Osteoblast (primary cell): ENCODE measurements at places on chromosomes 7 and 10. TPM values are rescaled to one million over a fixed set of nuclear protein-coding genes. Genes with fewer than 3 reads are reported as not detected.

DNA sequence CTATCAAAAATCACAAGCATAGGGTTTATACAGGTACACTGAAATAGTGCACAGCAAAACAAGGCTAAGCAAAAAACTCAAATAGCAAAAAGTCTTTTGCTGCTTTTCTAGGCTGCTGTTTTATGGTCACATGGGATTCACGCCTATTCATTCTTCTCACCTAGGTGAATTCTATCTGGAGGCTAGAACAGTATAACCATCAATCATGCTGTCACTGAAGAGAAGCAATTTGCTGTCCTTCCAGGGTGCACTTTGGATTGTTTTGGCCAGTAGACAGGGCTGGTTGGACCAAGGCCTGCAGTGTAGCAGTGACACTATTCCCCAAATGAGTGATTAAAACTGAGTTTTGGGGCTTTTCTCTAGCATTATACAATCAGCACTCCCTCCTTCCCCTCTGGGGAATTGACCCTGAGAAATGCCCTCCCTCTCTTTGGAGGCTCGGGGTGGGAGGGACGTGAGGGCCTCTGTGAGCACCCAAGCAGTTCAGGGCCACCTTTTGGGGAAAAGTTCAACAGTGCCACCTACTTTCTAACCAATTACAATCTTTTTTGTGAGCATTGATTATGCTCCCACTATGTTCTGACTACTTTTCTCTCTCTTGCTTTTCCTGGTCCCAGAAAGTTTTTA is 16.2 kb upstream of the SND1 start:
- no peaks in the 10 kb centered on the region for H3K36me3 ChIP-seq
- H3K4me1 ChIP-seq, result peaks cover 20% of the 10 kb centered on the region
- H3K27me3 ChIP-seq, result no peaks in the 10 kb centered on the region
- no peak overlapping the region for H3K27ac ChIP-seq
- no peak for DNase-seq

Gene SPDYE8
- not detected in 2 replicates for total RNA-seq

Gene MOGAT3
- not detected in 2 replicates for total RNA-seq

Gene C7orf33
- not detected in 2 replicates for total RNA-seq

Gene DOCK4
- total RNA-seq, result 31.5 and 31.8 TPM in 2 replicates

Gene LAMB1
- total RNA-seq, result 410 and 488 TPM in 2 replicates

- no peak overlapping the region for H3K27ac ChIP-seq
- H3K4me3 ChIP-seq, result peak overlapping the region; percentile 84
- DNase-seq, result no peak
- no peaks in the 10 kb centered on the region for H3K36me3 ChIP-seq
These were observed 675 bp upstream of the FRAT2 start for GRCh38 chr10:97335188-97335619.

GRCh38 chr10:21423338-21423737 is 102.1 kb downstream of the SKIDA1 start:
- no peaks in the 10 kb centered on the region for H3K36me3 ChIP-seq
- H3K27ac ChIP-seq, result no peak overlapping the region
- no peaks in the 10 kb centered on the region for H3K27me3 ChIP-seq

Gene TRPV5
- not detected in 2 replicates for total RNA-seq

GRCh38 chr7:100467638-100468373 is 3.7 kb upstream of the SPACDR start:
- peak; percentile 49 for DNase-seq
- no peaks in the 10 kb centered on the region for H3K27me3 ChIP-seq
- no peak overlapping the region for H3K27ac ChIP-seq
- no peak overlapping the region for H3K4me3 ChIP-seq
- H3K4me1 ChIP-seq, result peaks cover 2% of the 10 kb centered on the region
- H3K36me3 ChIP-seq, result peaks cover 5% of the 10 kb centered on the region

Gene TM9SF3
- total RNA-seq, result 118 and 124 TPM in 2 replicates

Gene SAMD9
- 29.3 and 30.4 TPM in 2 replicates for total RNA-seq

GRCh38 chr10:100688201-100688600 is 57.2 kb upstream of the PAX2 start:
- DNase-seq, result no peak
- H3K27me3 ChIP-seq, result peaks cover 64% of the 10 kb centered on the region
- H3K4me3 ChIP-seq, result no peak overlapping the region
- H3K36me3 ChIP-seq, result no peaks in the 10 kb centered on the region
- no peak overlapping the region for H3K27ac ChIP-seq

DNA sequence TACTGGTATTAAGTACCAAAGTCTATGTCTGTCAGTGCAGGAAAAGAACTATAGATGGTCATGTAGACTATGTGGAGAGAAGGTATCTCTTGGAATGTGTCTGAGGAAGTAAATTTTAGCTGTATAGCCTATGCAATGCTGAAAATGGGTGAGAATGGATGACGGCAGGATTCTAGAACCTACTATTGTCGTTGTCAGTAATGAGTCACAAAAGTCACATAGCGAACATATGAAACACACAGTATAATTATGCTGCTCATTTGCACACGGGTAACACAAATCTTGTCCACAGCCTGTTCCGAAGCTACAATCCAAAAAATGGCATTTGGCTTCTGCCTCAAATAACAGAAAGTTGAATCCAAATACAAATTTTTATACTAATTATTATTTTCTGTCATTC is 33.6 kb upstream of the KMT2E start:
- H3K4me1 ChIP-seq, result peaks cover 81% of the 10 kb centered on the region
- no peaks in the 10 kb centered on the region for H3K27me3 ChIP-seq
- H3K36me3 ChIP-seq, result peaks cover 8% of the 10 kb centered on the region
- H3K4me3 ChIP-seq, result no peak overlapping the region
- peak overlapping the region; percentile 100 for H3K27ac ChIP-seq

DNA sequence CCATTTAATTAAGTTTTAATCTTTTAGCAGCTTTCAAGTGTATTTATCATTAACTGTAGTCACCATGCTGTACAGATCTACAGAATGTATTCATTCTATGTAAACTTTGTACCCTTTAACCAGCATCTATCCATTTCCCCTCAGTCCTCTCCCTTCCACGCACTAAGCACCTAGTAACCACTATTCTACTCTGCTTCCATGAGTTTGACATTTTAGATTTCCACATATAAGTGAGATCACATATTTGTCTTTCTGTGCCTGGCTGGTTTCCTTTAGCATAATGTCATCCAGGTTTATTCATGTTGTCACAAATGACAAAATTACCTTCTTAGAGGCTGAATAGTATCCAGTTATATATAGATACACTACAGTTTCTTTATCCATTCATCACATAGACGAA is 79.7 kb downstream of the BTAF1 start:
- DNase-seq, result no peak
- peaks cover 29% of the 10 kb centered on the region for H3K36me3 ChIP-seq
- H3K4me3 ChIP-seq, result no peak overlapping the region
- H3K4me1 ChIP-seq, result no peaks in the 10 kb centered on the region
- no peaks in the 10 kb centered on the region for H3K27me3 ChIP-seq

- H3K27ac ChIP-seq, result no peak overlapping the region
- peaks cover 3% of the 10 kb centered on the region for H3K4me1 ChIP-seq
- H3K27me3 ChIP-seq, result no peaks in the 10 kb centered on the region
- no peak for DNase-seq
- H3K4me3 ChIP-seq, result no peak overlapping the region
These were observed 80.1 kb upstream of the MKRN1 start for GRCh38 chr7:140559410-140559809.

GRCh38 chr10:122255509-122256301 is 15.4 kb upstream of the BTBD16 start:
- no peak overlapping the region for H3K4me3 ChIP-seq
- no peaks in the 10 kb centered on the region for H3K27me3 ChIP-seq
- H3K27ac ChIP-seq, result no peak overlapping the region
- peaks cover 3% of the 10 kb centered on the region for H3K4me1 ChIP-seq

Gene HACD1
- 26.8 and 30.0 TPM in 2 replicates for total RNA-seq

- H3K4me1 ChIP-seq, result no peaks in the 10 kb centered on the region
- H3K27ac ChIP-seq, result no peak overlapping the region
- no peak overlapping the region for H3K4me3 ChIP-seq
These were observed 496.8 kb upstream of the AKR1E2 start for GRCh38 chr10:4329225-4329624.

DNA sequence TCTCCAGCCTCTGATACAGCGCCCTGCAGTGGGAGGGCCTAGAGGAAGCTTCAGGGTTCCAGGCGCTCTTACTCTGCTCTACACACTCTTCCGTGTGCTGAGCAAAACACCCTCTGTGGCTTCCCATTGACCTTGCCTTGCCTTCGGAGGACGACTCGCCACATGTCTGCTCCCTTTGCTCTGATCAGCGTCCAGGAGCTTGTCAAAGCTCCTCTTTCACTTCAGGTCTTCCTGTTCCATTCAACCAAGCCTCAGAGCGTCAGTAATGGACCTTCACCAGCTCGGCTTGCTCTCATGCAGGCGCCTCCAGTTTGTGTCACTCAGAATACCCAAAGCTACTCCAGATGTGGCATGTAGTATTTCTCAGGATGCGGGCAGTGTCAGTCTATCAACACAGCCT is 173.9 kb downstream of the ARID5B start:
- peaks cover 70% of the 10 kb centered on the region for H3K4me1 ChIP-seq
- no peak overlapping the region for H3K4me3 ChIP-seq
- no peak for DNase-seq

- no peaks in the 10 kb centered on the region for H3K36me3 ChIP-seq
- H3K27ac ChIP-seq, result no peak overlapping the region
- DNase-seq, result no peak
- H3K27me3 ChIP-seq, result no peaks in the 10 kb centered on the region
These were observed 38.7 kb upstream of the CARD11 start for GRCh38 chr7:3082386-3082785.

DNA sequence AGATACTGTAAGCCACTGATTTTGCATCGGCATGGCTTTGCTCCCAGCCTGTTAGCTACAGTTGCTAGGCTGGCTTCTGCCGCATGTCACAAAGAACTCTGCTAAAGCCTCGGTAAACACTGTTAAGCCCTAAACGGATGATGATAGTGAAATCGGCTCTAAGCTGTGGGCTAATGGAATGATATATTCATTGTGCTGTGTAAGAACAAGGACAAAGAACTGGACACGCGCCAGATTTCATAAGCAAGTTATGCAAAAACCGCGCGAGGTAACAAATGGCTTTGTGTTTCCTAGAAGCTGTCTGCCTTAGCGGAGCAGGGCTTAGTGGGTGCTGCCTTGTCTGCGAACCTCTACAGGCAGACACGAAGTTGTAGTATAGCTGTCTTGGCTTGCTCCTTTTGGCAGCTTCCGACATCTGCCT is 331.3 kb upstream of the COBL start:
- H3K36me3 ChIP-seq, result no peaks in the 10 kb centered on the region
- no peak overlapping the region for H3K4me3 ChIP-seq
- no peak overlapping the region for H3K27ac ChIP-seq
- no peak for DNase-seq

GRCh38 chr7:90710466-90710850 is 114.3 kb downstream of the CDK14 start:
- H3K27ac ChIP-seq, result peak overlapping the region; percentile 38
- H3K36me3 ChIP-seq, result no peaks in the 10 kb centered on the region
- H3K27me3 ChIP-seq, result no peaks in the 10 kb centered on the region
- H3K4me3 ChIP-seq, result no peak overlapping the region

DNA sequence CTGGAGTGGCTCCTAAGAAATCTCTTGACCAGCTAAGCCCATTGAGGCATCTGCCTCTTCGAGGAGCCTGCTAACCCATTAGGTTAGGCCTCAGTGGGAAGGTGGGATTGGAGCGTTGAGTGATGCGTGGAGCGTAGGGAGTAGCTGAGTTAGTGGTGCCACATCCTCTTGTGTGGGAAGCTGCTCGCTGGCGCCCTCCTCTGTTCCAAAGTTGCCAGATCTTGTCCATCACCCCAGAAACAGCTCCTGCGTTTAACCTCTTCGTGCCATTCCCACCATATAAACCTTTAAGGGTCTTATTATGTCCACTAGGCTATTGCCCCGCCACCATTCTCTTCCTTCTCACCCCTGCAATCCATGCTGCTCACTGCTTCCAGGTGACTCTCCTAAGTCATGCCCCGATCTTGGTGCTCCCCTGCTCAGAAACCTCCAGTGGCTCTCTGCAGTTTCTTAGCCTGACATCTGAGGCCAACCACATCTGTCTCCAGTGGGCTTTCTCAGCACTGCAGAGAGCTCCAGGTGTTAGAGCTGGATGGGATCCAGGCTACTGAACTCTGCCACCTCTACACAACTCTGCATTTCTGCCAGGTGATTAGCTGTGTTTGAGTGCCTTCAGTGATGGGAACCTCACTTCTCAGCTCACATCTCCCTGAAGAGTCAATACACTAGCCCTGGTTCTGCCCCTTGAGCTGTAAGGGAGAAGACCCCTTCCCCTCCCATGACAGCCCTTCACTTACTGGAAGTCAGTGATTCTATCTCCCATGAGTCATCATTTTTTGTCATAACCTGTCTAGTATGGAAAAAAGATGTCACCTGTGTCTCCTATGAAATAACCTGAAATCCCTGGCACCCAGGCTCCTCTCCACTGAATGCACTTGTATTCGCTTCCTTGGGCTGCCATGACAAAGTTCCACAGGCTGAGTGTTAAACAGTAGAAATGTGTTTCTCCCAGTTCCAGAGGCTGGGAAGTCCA is 65.0 kb upstream of the FGFR2 start:
- H3K27ac ChIP-seq, result no peak overlapping the region
- H3K36me3 ChIP-seq, result no peaks in the 10 kb centered on the region

DNA sequence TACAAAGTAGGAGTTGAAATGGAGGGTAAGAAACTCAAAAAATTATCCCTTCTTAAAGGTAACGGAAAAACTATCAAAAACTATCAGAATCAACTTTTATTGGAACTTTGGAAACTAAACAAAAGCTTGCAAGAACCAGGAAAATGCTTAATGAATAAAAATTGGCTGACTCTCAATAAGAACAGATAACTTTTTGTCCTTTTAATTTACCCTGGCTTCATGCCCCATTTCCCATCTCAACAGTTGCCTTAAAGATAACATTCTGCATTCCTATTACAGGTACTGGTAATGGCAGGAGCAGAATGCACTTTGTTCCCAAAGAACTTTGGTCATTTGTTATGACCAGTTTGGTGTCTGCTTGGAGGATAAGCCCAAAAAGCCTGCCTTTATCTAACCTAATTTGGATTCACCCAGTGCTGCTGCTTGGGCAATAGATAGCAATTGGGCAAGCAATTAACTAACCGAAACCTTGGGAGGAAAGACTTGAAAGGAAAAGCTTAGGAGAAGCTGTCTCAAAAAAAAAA is 17.8 kb downstream of the CH25H start:
- peaks cover 3% of the 10 kb centered on the region for H3K4me1 ChIP-seq
- no peak for DNase-seq
- H3K27me3 ChIP-seq, result no peaks in the 10 kb centered on the region
- H3K4me3 ChIP-seq, result no peak overlapping the region
- H3K36me3 ChIP-seq, result no peaks in the 10 kb centered on the region

Gene DNAJC2
- 15.9 and 19.2 TPM in 2 replicates for total RNA-seq

Gene NEBL
- under 0.01 and 0.29 TPM in 2 replicates for total RNA-seq

DNA sequence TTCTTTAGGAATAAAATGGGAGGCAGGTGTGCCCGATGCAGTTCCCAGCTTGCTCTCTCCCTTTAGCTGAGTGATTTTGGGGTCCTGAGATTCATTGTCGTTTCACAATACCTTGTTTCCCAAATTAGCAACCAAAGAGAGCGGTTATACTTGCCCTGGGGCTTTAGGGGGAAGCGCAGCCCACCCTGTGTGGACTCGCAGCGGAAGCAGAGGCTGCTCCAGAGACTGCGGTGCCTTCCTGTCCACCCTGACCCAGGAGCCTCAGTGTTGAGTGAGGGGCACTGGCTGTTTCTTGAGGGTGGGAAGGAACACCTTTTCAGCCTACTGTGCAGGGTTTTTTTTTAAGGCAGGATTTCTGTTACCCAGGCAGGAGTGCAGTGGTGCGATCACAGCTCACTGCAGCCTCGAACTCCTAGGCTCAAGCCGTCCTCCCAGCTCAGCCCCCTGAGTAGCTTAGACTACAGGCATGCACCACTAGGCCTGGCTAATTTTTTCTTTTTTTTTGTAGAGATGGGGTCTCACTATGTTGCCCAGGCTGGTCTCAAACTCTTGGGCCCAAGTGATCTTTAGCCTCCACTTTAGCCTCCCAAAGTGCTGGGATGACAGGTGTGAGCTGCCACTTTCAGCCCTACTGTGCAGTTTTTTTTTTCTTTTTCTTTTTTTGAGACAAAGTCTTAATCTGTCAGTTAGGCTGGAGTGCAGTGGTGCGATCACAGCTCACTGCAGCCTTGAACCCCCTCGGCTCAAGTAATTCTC is 67.0 kb downstream of the DNAJB6 start:
- peaks cover 14% of the 10 kb centered on the region for H3K36me3 ChIP-seq
- peak; percentile 48 for DNase-seq
- H3K4me1 ChIP-seq, result peaks cover 9% of the 10 kb centered on the region
- H3K4me3 ChIP-seq, result no peak overlapping the region
